Epithelial cell of prostate (primary cell): ENCODE measurements at places on chromosomes 2 and 18.

GRCh38 chr2:159163930-159164329, 122.6 kb downstream of the WDSUB1 start:
- DNase-seq, result no peak

DNA sequence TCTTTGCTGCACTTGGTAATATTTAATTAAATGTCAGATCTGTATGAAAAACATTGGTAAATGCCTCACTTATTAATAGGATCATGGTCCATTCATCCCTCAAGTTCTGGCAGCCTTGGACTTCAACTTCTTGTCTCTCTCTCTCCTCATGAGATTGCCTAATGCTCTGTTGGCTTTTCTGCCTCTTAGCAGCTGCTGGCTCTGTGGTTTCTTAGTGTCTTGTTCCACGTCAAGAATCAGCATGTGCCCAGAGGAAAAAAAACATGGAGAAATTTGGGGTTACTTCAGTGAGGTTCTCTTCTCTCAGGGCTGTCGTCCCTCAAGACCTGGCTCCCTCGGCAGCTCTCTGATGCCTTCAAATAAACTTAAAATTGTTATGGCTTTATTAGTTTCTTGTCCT, 75.4 kb downstream of the TAF4B start:
- no peak for DNase-seq

GRCh38 chr2:136645236-136645828, 120.0 kb upstream of the THSD7B start:
- no peak for DNase-seq

DNA sequence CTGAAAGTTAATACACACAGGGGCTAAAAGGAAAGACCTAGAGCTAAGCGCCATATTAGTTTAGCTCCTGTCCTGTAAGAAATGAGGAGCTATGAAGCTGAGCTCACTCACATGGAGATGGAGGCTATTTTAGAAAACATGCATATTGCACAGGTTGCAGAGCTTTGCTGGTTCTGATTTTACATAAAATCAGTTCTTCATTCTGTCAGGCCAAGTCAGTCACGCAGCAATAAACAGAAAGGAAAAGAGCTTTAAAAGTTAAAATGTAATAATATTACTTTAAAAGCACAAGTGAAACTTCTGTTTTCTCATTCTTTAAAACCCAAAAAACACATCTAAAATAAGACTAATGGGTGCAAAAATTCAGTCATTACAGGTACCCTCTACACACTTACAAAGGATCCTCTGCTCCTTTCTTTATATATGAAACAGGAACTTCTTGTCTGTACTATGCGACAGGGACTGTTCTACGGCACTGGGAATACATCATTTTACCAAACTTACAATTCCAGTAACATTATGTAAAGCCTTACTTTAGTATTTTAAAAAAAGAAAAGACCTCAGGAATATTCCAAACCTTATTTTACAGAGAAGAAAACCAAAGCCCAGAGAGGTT, 113.8 kb downstream of the THADA start:
- DNase-seq, result no peak

DNA sequence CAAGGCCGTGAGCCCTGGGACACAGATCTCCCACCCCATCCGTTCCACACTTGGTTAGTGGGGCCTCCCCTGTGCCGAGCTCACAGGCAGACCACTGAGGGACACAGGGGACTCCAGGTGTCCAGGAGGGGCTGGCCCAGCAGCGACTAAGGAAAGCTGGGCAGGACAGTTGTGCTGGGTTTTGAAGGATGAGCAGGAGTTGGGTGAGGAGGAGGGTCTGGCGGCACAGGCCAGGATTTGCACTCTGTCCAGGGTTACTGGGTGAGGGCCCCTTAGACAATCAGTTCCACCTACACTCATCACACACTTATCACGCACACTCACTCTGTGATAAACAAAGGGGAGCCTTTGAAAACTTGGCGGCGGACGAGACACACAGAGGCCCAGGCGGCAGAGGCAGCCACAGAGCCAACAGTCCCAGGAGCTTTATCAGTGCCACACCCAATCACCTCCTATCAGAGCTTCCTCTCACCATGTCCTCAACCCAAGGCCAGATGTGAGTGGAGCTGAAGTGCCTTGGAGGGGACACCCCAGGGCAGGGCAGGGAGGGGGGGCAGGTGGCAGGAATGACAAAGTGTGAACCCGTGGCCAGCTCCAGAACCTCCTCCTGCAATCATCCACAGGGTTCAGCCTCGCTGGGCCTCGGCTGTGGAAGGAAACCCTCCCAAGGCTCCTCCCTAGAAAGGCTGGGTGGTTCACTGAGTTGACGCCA, 26.6 kb downstream of the BIN1 start:
- DNase-seq, result no peak

DNA sequence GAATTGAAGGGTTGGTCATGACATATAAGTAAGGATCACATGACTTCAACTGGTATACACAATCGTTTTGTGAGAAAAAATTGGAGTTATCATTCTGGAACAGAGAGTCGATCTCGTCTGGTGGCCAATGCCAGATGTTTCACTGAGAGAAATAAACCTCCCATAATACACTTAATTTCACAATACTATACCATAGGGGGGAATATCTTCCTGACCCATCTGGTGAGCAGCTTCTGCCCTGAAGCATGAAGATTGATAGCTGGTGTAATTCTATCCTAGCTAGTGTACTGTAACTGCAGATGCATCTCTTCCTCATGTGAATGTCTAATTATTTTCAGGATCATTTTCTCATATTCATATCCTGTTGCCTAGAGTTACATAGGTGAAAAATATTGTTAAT, 15.7 kb upstream of the CDH7 start:
- DNase-seq, result no peak

GRCh38 chr2:46937471-46937901, 21.9 kb upstream of the MCFD2 start:
- DNase-seq, result no peak
